Nephron progenitor cell (in vitro differentiated cells): ENCODE measurements at places on chromosomes 4 and X.

DNA sequence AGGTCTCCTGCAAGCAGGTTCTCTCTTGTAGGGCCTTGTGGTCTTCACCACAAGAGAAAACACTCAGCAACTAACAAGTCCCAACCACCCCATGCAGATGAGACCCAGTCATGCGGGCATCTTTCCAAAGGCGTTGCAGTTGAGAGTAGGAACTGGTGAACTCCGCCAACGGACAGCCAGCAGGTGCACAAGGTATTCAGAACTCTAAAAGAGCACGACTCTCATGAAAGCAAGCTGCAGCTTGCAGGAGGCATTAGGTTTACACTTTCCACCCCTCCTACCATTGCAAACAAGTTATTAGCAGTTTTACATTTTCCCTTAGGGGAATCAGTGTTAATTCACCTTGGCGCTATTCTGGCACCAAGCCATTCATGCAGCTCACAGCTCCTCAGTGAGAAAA, 173.4 kb upstream of the KIT start:
- H3K4me3 ChIP-seq: no peak overlapping the region
- peaks cover 4% of the 10 kb centered on the region for H3K27me3 ChIP-seq
- no peak overlapping the region for H3K27ac ChIP-seq
- no peaks in the 10 kb centered on the region for H3K4me1 ChIP-seq

DNA sequence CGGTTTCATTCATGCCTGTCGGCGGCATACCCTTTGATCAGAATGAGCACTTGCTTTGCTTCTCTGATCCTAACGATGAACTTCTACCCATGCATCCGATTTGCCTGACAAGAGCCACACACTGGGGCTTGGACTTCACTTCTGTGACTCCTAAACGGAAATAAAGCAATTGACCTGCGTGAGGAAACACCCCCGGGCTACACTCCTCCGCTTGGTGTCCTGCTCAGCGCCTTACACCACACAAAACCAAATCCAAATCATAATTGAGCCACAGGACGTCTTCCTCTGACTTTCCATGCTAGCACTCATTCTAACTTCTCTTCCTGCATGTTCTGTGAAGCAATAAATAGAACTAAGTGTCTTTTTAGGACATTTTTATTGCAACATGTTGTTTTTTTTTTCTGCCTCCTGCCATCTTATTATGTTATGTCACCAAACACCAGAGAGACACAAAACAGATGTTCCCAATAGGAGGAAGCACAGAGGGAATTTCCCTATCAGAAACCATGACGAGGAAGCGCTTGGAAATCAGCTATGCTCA, 110.8 kb upstream of the FAM9B start:
- H3K27me3 ChIP-seq: no peaks in the 10 kb centered on the region
- H3K4me1 ChIP-seq: peaks cover 58% of the 10 kb centered on the region
- no peaks in the 10 kb centered on the region for H3K36me3 ChIP-seq
- DNase-seq: no peak

DNA sequence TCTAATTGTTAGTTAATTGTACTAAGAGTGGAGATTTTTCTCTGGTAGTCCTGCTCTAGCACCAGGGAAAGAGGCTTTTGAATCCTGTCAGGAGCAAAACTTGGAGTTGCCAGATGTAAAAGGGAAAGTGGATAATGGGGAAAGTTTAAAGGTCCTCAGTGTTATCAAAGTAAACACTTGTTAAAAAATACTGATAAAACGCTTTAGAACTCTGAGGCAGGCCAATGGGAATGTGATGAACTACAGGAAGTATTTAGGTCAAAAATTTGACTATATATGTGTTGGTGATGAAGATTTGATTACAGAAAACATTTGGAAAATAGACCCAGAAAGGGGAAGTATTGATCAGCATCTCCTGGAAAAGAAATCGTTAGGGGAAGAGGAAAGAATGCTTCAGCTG, 32.8 kb downstream of the SERPINA7 start:
- H3K4me1 ChIP-seq: no peaks in the 10 kb centered on the region
- no peaks in the 10 kb centered on the region for H3K36me3 ChIP-seq

DNA sequence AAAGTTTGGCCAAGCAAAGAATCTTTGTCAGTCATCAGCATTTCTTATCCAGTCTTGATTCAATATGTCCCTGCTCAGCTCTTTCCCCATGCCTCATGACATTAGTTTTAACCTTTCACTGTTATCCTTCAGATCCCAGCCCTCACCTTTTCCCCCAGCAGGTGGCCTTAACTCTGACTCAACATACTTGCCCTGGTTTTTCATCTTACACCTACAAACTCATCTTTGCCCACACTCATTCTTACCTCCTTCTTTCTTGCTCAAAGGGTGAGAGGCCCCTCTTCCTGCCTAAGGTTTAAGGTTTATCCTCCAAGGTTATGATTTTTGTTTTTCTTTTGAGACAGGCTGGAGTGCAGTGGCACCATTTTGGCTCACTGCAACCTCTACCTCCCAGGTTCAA, 10.6 kb upstream of the ANXA5 start:
- no peak for DNase-seq

DNA sequence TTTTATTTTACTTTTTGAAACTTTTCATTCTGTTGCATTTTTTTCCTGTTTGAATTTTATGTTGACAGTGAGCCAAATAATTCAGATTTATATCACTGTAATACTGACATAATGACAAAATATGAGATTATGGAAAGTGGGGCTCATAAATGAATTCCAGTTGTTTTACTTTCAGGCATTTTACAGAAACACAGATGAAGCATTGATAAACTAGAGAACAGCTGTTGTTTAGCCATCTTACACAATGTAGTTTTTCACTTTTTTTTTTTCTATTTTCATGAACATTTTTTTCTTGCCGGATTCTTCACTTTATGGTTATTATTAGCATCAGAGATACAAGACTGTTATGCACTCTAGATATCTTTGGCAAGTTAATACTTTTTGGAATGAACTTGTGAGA, 91.7 kb upstream of the PAQR3 start:
- no peak overlapping the region for H3K4me3 ChIP-seq
- no peaks in the 10 kb centered on the region for H3K27me3 ChIP-seq
- DNase-seq: no peak
- no peaks in the 10 kb centered on the region for H3K4me1 ChIP-seq
- H3K27ac ChIP-seq: no peak overlapping the region
- no peaks in the 10 kb centered on the region for H3K36me3 ChIP-seq

DNA sequence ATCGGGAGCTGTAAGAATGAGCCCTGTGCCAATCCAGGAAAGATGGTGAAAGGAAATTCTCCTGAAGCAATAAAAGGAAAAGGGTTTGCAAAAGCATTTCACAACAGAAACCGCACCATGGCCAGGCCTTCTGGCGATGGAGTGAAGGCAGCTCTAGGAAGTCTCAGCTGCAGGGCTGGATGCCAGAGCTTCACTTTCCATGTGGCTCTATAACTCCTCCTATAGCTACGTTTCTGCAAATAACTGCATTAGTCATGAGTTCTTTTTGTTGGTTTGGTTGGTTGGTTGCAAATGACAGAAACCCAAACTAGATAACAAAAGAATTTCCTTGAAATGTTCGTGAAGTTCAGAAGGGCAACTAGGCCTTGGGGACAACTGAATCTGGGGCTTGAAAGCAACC, 84.6 kb downstream of the RELL1 start:
- H3K4me1 ChIP-seq: peaks cover 13% of the 10 kb centered on the region
- H3K36me3 ChIP-seq: no peaks in the 10 kb centered on the region
- no peak overlapping the region for H3K27ac ChIP-seq
- H3K4me3 ChIP-seq: no peak overlapping the region

DNA sequence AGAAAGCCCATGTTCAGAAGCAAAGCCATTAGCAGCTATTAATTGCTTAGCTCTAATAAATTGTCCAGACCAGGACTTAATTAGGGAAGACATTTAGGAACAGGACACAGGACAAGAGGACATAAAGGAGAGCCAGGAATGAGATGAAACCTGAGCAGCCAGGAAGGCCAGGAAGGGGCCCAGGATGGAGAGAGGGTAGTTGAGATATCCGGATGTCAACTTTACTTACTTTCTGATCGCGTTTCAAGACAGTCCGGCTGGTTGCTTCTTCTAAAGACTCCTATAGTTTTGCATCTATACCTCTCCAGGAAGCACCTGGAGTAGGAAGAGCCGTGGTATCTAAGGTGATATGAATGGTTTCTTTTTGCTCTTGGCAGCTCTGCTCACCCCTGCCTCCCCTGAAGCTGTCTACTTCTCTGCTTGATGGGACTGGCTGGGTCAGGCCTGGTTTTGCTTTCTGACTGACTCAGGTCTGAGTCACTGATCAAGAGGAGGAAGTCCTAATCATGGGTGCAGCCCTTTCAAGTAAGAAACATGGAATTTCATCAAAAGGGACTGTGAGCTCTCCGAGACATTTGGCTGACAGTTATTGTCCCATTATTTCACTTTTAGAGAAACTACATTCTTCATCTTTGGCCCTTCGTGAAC, 733.3 kb downstream of the RPA4 start:
- no peak for DNase-seq
- H3K36me3 ChIP-seq: no peaks in the 10 kb centered on the region
- no peak overlapping the region for H3K4me3 ChIP-seq
- no peak overlapping the region for H3K27ac ChIP-seq
- H3K27me3 ChIP-seq: no peaks in the 10 kb centered on the region
- H3K4me1 ChIP-seq: peaks cover 12% of the 10 kb centered on the region

- no peak overlapping the region for H3K27ac ChIP-seq
- H3K4me1 ChIP-seq: no peaks in the 10 kb centered on the region
- H3K27me3 ChIP-seq: peaks cover 65% of the 10 kb centered on the region
- DNase-seq: no peak
- no peaks in the 10 kb centered on the region for H3K36me3 ChIP-seq
Observed at GRCh38 chr4:1082215-1083182, 30.9 kb downstream of the RNF212 start.

DNA sequence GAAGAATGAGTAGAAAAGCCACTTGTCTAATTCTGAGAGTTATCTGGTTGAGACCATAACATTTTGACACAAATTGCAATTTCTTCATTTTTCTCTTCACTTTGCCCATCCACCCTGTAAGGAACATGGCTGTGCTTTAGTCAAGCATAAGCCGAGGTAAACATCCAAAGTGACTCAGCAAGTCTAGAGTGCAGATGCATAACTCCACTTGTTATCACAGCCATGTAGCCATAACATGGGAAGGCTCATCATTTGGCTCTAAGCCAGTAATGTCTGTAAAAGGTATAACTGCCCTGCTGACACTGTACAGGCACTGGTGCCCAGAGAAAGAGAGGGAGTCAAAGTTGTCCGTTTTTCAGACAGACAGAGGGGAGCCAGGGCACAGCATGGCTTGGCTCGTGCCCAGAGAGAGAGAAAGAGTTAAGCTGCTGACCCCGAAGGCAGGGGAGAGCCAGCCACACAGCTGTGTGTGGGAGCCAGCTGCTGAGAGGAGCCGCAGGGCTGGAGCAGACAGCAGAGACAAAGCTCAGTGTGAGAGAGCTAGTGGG, 76.9 kb upstream of the EXOC1L start:
- H3K27me3 ChIP-seq: no peaks in the 10 kb centered on the region
- H3K4me3 ChIP-seq: no peak overlapping the region
- H3K36me3 ChIP-seq: no peaks in the 10 kb centered on the region
- peak; percentile 12 for DNase-seq
- peak overlapping the region; percentile 80 for H3K27ac ChIP-seq

DNA sequence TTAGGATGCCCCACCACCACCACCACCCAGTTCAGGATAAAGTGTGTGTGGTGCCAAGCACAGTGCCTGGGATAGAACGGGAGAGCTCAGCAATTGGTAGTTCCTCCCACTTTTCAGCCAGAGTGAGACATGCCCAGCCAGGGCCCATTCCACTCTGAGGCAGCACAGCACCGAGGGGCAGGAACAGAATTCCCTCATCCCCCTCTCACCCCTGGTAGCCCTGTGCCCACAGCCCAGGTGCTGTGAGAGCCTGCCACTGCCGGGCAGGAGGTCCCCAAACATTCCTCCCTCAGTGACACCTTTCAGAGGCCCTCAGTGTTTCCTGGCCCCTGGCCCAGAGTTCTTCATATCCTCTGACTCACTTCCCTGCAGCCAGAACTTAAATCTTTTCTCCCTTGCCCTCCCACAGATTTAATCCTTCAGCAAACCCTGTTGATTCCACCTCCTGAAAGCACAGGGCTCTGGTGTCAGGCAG, 8.1 kb downstream of the RIPPLY1 start:
- peaks cover 13% of the 10 kb centered on the region for H3K27me3 ChIP-seq
- no peaks in the 10 kb centered on the region for H3K36me3 ChIP-seq
- no peak overlapping the region for H3K27ac ChIP-seq
- peaks cover 52% of the 10 kb centered on the region for H3K4me1 ChIP-seq
- DNase-seq: no peak
